Right atrium auricular region (tissue), 2 donors: ENCODE measurements at places on chromosomes 4 and X. TPM values are rescaled to one million over a fixed set of nuclear protein-coding genes. Genes with fewer than 3 reads are reported as not detected.

DNA sequence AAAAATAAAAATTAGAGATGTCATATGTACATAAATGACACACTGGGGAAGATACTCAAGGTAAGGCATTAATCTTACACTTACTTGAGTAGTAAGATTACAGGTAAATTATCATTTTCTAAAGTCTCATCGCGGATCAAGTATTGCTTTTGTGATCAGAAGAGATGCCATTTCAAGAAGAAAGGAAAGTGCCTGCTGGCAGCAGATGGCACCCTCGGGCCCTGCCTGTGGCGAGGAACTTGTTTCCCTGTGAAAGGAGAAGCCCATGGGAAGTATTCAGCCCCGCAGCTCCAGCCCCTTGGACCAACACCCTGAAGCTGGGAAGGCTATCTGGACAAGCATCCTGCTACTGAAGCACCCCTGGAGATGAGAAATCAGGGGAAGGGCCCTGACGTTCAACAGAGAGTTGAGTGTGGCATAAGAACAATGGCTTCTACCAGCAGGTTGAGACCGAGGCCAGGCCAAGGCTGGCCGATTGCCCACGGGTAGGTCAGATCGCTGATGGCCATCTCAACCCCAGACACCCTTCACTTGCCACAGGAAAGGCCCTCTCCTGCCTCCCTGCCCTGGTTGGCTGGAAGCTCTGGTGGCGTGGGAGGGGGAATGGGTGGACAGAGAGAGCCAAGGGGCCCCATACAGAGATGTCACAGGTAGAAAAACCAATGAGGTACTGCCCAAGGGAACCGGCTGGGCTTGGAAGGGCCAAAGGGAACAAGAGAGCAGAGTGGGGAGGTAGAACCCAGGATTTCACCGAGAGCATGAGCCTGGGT, 18.8 kb upstream of the MXD4 start:
- DNase-seq, result no peak

DNA sequence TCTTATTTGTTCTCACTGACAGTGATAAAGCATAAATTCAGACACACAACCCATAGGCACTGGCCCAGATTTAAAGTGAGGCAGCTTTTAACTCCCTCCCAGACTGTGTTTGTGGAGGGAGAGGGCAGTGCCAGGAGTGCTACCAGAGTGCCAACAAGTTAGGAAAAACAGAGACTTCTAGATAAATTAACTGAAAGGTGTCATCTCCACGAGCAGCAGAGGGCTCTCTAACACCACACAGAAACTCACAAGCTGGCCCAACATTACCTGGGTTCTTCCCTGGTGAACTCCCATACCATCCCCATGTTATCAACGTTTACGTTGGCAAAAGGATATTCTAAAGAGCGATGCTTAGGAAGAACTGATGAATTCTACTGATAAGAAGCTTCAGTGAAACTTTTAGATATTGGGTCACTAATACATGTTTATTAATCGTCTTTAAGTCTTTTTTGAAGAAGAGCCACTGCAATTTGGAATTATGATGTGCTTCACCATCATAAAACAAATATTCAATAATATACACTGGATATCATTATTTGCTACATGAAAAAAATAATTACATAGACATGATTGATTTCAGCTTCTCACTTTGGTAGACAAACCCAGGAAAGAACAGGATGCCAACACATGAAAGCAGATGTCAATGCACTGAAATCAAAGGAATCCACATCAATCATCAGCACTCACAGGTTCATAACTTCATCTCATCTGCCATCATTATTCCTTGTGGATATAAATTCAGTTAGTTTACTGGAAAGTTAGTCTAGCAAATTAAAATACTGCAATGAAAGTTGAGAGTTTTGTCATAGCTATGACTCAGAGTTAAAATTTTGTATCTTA, 121.2 kb upstream of the NAP1L5 start:
- DNase-seq, result no peak

Gene MAGEA4
- not detected for total RNA-seq

DNA sequence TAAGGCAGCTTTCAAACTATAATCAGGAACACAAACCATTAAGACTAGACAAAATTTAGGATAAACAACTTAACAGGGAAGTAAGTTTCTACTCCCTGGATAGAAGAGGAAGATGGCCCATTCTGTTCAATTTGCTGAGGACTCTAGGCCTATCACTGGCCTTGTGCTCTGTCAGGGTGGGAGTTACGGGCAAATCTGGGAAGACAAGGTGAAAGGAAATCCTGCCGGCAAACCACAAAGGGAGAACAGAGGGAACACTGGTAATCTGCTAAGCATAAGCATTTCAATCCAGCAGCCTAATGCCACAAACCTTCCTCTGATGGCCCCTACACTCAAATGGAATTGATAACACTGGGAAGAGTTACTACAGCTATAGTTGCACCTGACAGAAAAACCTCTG, 8.3 kb downstream of the GPR82 start:
- DNase-seq, result no peak

DNA sequence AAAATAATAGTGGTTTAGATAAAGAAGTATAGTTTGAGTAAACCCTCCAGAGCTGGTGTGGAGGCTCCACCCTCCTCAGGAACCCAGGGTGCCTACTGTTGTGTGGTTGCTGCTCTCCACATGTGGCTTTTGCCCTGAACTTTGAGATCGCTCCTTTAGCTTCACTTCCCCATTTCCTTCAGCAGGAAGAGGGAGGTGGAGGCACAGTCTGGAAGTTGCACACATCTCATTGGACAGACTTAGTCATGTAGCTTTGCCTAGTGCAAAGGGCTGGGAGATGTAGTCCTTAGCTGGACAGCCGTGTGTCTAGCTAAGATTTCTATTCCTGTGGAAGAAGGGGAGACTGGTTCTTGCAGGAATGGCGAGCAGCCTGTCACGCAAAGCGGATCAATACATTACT, 37.9 kb downstream of the RGS12 start:
- DNase-seq, result peak; percentile 44

DNA sequence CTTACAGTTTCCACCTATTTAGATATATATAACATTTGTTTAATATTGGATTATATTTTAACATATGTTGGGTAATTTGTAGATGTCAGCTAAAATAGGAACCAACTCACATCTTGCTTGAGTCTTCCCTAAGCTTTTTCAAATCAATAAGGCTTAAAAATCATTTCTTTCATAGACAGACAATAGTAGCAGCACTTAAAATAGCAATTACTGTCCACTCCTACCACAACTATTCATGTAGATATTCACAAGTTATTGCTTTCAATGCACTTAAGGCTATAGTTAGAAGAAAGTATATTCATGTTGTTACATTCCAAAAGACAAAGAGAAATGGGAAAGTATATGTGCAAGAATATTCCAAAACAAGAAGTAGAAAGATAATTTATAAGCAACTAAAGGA, 71.2 kb downstream of the YIPF7 start:
- DNase-seq, result no peak

Gene TMEM156
- total RNA-seq, result not detected

Gene RBM10
- 22.1 TPM for total RNA-seq

Gene SRPK3
- 24.6 TPM for total RNA-seq

DNA sequence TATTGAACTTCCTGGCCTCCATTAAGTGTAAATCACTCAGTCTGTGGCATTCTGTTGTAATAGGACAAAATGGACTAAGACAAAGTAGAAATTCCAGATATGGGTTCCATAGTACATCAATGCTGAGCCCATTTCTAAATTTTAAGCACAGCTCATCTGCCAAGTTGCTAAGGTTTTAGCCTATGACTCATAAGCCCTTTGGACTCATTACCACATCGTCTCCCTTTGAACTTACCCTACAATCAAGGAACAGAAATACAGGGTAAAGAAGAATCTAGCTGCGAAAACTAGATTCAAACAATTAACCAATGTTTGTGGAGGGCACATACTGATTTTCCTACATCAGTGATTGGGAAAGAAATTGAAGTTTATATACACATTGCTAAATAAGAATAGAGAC, 31.8 kb downstream of the NAA11 start:
- no peak for DNase-seq

GRCh38 chr4:84001876-84002569, 466.1 kb downstream of the GPAT3 start:
- DNase-seq, result no peak

DNA sequence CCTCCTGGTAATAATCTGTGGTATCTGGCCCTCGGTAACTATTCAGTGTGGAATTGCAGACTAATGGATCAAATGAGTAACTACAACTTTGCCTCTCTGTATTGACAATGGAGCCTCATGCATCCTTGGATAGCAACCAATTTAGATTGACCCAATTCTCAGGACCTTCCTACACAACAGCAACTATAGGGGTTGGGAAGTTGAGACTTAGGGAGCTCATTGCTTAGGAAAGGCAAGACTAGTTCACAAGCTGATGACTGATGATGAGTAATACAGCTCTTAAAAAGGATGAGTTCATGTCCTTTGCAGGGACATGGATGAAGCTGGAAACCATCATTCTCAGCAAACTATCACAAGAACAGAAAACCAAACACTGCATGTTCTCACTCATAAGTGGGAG, 47.5 kb upstream of the KLHL13 start:
- DNase-seq, result no peak

Gene XPNPEP2
- total RNA-seq, result 2.0 TPM

Gene RAI2
- total RNA-seq, result 13.9 TPM

- no peak for DNase-seq
These were observed 127.9 kb upstream of the PPP3CA start for GRCh38 chr4:101475246-101475645.

DNA sequence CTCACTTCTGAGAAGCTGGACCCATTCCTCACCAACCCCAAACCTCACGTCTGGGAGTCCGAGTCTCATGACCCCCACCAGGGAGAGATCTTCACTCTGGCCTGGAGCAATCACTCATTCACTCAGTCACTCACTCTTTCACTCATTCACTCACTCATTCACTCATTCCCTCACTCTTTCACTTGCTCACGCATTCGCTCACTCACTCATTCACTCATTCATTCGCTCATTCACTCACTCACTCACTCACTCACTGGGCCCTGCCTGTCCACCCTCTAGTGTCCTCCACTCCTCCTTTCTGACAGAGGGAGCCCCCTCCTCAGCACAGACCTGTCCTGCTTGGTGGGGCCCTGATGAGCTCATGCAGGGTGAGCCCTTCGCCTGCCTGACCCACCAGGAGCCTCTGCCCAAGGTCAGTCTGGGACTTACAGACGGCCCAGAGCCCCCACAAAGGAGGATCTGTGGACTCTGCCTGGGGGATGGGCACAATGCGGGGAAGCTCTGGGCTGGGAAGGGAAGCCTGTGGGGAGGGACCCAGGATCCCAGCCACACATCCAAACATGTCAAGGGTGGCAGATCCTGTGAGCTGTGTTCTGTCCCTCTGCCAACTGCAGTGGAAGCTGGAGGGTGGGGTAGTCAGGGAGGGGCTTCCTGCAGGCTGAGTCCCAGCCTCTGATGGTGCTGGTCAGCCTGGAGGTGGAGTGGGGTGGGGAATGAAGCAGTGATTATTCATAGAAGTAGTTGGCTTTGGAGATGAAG, 18.5 kb downstream of the CPZ start:
- no peak for DNase-seq

- DNase-seq, result no peak
These were observed 105.5 kb downstream of the MAML3 start for GRCh38 chr4:140048419-140048995.

Gene SSX4B
- not detected for total RNA-seq

- DNase-seq, result no peak
These were observed 7.6 kb downstream of the CITED1 start for GRCh38 chrX:72297953-72298730.

- no peak for DNase-seq
These were observed 1240.7 kb downstream of the C4orf33 start for GRCh38 chr4:130336585-130337217.

Gene SATL1
- total RNA-seq, result 0.16 TPM

Gene PGK1
- total RNA-seq, result 263 TPM

- DNase-seq, result no peak
These were observed 75.5 kb upstream of the SLC39A8 start for GRCh38 chr4:102420563-102421398.
